ENCODE measurements at places on chromosomes 12 and 14.

DNA sequence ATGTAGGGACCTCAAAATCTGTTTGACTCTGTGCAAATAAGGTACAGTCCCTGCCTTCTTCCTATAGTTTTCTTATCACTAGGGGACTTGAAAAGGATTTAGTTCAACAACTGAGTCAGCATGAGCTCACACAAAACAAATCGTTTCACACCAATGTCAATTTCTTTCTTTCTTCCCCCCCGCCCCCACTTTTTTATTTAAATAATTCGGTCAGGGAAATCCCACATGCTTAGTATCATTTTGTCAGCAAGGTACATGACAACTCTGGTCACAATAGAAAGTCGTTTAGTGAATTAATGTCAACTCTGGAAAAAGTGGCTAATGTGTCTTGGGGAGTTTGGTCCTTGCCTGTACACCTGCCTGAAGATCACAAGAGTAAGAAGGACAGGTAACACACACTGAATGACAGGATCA, 232.2 kb upstream of the PLEKHG7 start:
- H3K4me1 ChIP-seq = peaks cover under 1% of the 10 kb centered on the region
- H3K27me3 ChIP-seq = no peaks in the 10 kb centered on the region
- no peak overlapping the region for H3K4me3 ChIP-seq
- H3K27ac ChIP-seq = peak overlapping the region; percentile 84
- no peaks in the 10 kb centered on the region for H3K36me3 ChIP-seq
- no peak for DNase-seq

GRCh38 chr14:88904864-88905263, 80.4 kb downstream of the TTC8 start:
- H3K4me1 ChIP-seq = no peaks in the 10 kb centered on the region
- H3K27ac ChIP-seq = no peak overlapping the region
- H3K4me3 ChIP-seq = no peak overlapping the region
- H3K27me3 ChIP-seq = no peaks in the 10 kb centered on the region
- no peak for DNase-seq

DNA sequence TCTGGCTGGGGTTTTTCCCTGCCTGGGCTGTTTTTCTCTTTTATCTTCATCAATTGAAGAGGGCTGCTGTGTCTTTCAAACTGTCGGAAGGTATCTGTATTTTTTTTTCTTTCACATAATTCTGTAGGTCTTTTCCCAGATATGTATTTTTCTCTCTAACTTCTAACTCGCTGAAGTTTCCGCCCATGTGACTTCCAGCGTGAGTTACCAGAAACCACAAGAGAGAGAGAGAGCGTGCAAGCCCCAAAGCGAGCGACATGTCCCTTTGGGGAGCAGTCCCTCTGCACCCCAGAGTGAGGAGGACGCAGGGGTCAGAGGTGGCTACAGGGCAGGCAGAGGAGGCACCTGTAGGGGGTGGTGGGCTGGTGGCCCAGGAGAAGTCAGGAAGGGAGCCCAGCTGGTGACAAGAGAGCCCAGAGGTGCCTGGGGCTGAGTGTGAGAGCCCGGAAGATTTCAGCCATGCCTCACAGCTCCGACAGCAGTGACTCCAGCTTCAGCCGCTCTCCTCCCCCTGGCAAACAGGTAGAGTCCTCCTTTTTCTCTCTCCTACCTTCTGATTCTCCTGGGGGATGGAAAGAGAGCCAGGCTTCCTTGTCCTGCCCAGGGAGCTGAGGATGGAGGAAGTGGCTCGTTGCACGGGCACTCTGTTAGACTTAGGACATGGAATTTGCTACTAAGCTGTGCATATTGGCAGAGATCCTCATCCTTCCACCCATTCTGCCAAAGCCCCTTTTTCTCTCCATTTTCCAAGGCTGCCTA, at the start of gene BATF:
Gene BATF (plus strand): TSS at position 246 of the 759 bp plus-strand sequence. CDS start 214 bp downstream, at position 460.
- DNase-seq = peak; percentile 91
- peaks cover 6% of the 10 kb centered on the region for H3K36me3 ChIP-seq
- peaks cover 59% of the 10 kb centered on the region for H3K4me1 ChIP-seq
- no peaks in the 10 kb centered on the region for H3K27me3 ChIP-seq
- peak within 1 kb of the TSS; percentile 87 for H3K27ac ChIP-seq

- no peaks in the 10 kb centered on the region for H3K36me3 ChIP-seq
- H3K4me1 ChIP-seq = no peaks in the 10 kb centered on the region
- no peak for DNase-seq
- H3K4me3 ChIP-seq = no peak overlapping the region
Observed at GRCh38 chr14:51119411-51120051, 24.6 kb upstream of the TRIM9 start.

- no peak overlapping the region for H3K4me3 ChIP-seq
- DNase-seq = no peak
- H3K4me1 ChIP-seq = peaks cover 28% of the 10 kb centered on the region
Observed at GRCh38 chr12:120702637-120703036, 7.6 kb upstream of the UNC119B start.

GRCh38 chr12:30694412-30695198, 1.1 kb downstream of the IPO8 start:
- peak; percentile 83 for DNase-seq
- peak overlapping the region; percentile 94 for H3K4me3 ChIP-seq
- no peaks in the 10 kb centered on the region for H3K27me3 ChIP-seq
- H3K36me3 ChIP-seq = peaks cover 8% of the 10 kb centered on the region

DNA sequence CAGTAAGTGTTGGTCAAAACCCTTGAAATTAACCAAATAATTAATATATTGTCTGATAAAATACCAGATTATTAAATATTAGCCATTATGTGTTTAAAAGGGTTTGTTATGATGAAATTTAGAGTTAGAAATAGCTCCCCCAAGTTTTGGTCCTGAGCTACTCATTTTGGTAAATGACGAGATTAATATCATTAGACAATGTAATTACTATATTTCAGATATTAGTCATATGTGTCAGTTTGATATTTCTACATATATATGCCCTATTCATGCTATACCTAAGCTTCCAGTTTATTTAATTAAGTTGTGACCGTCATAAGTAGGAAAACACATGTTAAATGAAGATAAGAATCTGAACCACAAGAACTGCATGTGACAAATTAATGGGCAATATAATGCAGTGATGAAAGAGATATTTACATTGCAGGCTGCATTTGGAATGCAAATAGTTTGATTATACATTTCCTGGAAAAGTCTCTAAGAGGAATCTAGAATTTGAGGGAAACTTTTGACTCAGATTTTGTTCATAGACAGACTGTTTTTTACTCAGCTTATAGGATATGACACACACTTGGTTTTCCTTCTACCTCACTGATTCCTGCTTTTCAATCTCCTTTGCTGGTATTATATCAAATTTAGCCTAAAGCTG, 70.5 kb downstream of the TBC1D30 start:
- no peak overlapping the region for H3K27ac ChIP-seq
- H3K36me3 ChIP-seq = no peaks in the 10 kb centered on the region
- no peak for DNase-seq
- H3K27me3 ChIP-seq = peaks cover 7% of the 10 kb centered on the region

GRCh38 chr12:109098651-109099050, 1.3 kb downstream of the UNG start:
- peaks cover 32% of the 10 kb centered on the region for H3K36me3 ChIP-seq
- peak overlapping the region; percentile 89 for H3K27ac ChIP-seq
- peak overlapping the region; percentile 78 for H3K4me3 ChIP-seq

DNA sequence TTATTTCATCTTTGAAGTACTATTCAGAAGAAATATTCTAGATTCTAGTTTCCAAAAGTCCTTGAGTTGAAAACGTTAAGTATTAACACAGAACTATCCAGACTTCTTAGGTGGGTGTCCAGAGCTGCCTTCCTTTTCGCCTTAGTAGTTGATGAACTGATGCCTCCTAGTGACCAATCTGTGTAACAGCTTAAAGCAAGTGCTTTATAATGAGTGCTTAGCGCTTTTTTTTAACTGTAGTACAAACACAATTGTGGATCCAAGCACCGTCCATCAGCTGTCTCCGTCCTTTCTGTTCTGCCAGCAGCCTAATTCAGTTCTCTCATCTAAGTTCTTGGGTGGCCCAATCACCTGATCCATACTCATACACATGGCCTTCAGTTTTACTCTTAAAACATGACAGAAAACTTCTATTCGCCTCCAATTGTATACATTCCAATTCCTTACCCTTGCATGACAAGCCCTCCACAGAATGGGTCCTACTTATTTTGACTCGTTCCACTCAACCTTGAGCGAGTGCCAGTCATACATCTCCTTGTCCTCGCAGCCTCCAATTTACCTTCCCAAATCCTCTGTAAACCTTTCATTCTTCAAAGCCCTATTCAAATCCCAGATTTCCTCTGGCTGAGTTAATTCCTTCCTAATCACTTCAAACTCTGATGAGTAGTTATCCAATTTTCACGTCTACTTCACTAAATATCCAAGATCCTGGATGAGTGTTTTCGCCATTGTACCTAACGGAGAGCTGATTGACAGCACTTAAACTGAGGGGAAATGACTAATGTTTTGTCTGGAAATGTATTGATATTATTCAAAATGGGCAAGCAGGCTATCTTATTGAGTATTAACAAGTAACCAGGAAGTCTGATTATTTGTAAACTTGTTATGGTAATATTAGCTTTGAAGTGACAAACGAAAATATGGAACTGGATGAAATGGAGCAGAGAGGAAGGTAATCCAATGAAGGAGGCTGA, 5.8 kb upstream of the PHLDA1 start:
- H3K4me3 ChIP-seq = no peak overlapping the region
- no peaks in the 10 kb centered on the region for H3K36me3 ChIP-seq
- H3K27ac ChIP-seq = no peak overlapping the region
- H3K27me3 ChIP-seq = no peaks in the 10 kb centered on the region
- peaks cover 5% of the 10 kb centered on the region for H3K4me1 ChIP-seq

DNA sequence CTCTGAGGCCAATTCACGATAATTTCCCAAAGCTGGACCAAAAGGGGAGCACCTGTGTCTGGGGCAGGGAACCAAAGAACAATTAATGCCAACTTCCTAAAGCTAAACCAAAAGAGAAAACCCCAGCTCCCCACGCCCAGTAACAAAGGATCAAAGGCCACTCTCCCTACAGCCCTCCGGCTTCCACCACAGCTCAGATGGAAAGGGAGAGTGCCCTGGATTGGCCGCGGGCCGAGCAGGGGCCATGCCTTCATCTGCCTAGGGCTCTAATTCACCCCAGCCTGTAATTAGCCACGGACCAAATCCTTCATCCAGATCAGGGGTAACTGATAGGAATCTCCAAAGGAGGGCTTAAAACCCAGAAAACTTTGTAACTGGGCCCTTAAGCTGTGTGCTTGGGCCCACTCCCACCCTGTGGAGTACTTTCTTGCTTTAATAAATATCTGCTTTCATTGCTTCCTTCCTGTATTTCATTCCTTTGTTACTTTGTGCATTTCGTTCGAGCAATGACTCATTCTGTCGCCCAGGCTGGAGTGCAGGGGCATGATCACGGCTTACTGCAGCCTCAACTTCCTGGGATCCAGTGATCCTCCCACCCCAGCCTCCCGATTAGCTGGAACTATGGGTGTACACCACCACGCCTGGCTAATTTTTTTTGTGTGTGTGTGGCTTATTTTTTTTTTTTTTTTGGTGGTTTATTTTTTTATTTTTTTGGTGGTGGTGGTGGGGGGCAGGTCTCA, 65.5 kb upstream of the PPP4R3A start:
- H3K27ac ChIP-seq = no peak overlapping the region
- peaks cover 9% of the 10 kb centered on the region for H3K4me1 ChIP-seq
- no peak overlapping the region for H3K4me3 ChIP-seq

GRCh38 chr12:110354172-110354780, 49.2 kb downstream of the ANAPC7 start:
- peaks cover 4% of the 10 kb centered on the region for H3K4me1 ChIP-seq
- no peak for DNase-seq
- peak overlapping the region; percentile 11 for H3K27ac ChIP-seq
- no peak overlapping the region for H3K4me3 ChIP-seq
- H3K27me3 ChIP-seq = no peaks in the 10 kb centered on the region
- H3K36me3 ChIP-seq = no peaks in the 10 kb centered on the region

- H3K4me3 ChIP-seq = no peak overlapping the region
- H3K36me3 ChIP-seq = no peaks in the 10 kb centered on the region
- no peak for DNase-seq
Observed at GRCh38 chr12:25286837-25287236, 36.1 kb upstream of the KRAS start.

DNA sequence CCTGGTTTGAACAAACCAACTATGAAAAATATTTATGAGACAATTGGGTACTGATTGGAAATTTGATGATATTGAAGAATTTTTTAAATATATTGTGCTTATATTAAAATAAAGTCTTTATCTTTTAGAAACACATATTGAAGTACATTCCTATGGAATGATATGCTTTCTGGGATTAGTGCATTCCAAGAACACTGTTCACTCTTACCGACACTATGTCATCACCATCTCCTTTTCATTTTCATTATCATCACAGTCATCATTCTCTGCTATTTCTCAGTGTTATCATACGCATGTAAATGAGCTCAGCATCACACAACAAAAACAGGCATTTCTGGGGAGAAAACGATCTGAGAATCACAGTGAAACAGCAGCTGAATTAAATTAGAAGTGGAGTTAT, 513.3 kb upstream of the CCDC196 start:
- H3K27ac ChIP-seq = no peak overlapping the region
- H3K27me3 ChIP-seq = no peaks in the 10 kb centered on the region
- H3K36me3 ChIP-seq = no peaks in the 10 kb centered on the region
- H3K4me3 ChIP-seq = no peak overlapping the region

- DNase-seq = no peak
- H3K4me1 ChIP-seq = peaks cover 37% of the 10 kb centered on the region
- peak overlapping the region; percentile 94 for H3K4me3 ChIP-seq
- H3K27ac ChIP-seq = no peak overlapping the region
Observed at GRCh38 chr14:70599345-70599744, 1.1 kb downstream of the MED6 start.

- no peak overlapping the region for H3K4me3 ChIP-seq
- no peak for DNase-seq
- H3K4me1 ChIP-seq = no peaks in the 10 kb centered on the region
- no peaks in the 10 kb centered on the region for H3K27me3 ChIP-seq
- no peak overlapping the region for H3K27ac ChIP-seq
Observed at GRCh38 chr14:93643676-93644075, 144.6 kb downstream of the PRIMA1 start.

DNA sequence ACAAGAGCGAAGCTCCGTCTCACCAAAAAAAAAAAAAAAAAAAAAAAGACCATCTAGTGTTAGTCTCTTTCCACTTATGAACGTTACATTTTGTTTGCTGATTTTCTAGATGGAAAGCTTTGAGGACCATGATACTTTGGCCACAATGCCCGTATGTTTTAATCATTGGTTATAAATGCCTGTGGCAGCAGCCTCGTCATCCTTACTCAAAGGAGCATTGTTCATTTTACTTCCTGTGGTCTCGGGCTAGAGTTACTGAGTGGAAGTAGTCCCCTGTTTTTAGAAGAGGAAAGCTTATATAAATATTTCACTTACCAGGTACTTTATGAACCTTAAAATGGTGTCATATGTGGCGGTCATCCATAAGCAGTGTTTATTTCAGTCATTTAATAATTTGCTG, 359.9 kb downstream of the AEBP2 start:
- no peak for DNase-seq
- no peaks in the 10 kb centered on the region for H3K4me1 ChIP-seq
- no peak overlapping the region for H3K27ac ChIP-seq
- no peaks in the 10 kb centered on the region for H3K27me3 ChIP-seq

- peak; percentile 89 for DNase-seq
- H3K4me3 ChIP-seq = no peak overlapping the region
- no peaks in the 10 kb centered on the region for H3K36me3 ChIP-seq
Observed at GRCh38 chr14:100192250-100192671, 32.8 kb upstream of the DEGS2 start.

- H3K4me3 ChIP-seq = no peak overlapping the region
- no peaks in the 10 kb centered on the region for H3K36me3 ChIP-seq
- DNase-seq = no peak
- no peaks in the 10 kb centered on the region for H3K4me1 ChIP-seq
- no peak overlapping the region for H3K27ac ChIP-seq
- peaks cover 14% of the 10 kb centered on the region for H3K27me3 ChIP-seq
Observed at GRCh38 chr12:107586256-107586970, 99.2 kb upstream of the PWP1 start.

Data from spleen (tissue), 13 donors.